Hypothalamus (tissue), 51 donors: ENCODE measurements at places on chromosomes 6 and 20.

DNA sequence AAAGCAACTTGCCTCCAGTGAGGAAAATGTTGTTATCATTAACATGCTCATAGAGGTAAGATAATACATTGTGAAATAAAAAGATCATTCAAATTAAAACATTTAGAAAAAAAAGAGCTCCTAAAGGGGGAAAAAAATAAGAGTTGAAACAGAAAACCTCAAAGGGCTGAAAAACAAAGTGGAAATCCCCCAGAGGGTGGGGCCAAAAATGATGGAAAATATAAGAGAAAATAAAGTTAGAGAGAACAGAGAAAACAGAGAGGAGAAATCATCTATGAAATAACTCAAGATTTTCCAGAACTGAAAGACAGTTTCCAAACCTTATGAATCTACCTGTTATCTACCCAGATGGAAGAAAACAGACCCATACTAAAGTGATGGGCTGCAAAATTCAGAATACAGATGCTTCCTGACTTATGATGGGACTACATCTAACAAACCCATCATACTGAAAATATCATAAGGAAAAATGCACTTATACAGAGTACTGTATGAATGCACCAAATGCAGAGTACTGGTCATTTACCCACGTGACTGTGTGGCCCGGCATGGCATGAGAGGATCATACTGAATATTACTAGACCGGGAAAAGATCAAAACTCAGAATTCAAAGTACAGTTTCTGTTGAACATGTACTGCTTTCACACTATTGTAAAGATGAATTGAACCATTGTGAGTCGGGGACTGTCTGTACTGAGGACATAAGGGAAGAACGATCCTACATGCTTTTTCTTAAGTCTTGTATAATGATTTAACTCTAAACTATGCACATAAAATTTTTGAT, 4.0 kb downstream of the ZBTB24 start:
- DNase-seq: no peak

DNA sequence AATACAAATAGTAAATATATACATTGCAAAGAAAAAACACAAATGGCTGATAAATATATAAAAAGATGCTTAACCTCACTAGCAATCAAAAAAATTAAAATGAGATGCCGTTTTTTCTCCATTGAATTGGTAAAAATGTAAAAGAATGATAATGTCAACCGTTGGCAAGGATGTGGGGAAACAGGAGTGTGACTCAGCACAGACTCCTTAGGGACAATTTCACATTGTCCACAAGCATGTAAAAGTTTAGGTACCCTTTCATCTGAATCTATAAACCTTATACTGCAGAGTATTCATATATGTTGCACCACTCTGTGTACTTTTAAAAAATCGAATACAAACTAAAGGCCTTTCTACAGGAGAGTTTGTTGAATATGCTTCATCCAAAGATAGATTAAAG, 143.1 kb upstream of the RREB1 start:
- DNase-seq: no peak

- DNase-seq: no peak
Observed at GRCh38 chr6:26012061-26012460, 49.5 kb downstream of the TRIM38 start.

DNA sequence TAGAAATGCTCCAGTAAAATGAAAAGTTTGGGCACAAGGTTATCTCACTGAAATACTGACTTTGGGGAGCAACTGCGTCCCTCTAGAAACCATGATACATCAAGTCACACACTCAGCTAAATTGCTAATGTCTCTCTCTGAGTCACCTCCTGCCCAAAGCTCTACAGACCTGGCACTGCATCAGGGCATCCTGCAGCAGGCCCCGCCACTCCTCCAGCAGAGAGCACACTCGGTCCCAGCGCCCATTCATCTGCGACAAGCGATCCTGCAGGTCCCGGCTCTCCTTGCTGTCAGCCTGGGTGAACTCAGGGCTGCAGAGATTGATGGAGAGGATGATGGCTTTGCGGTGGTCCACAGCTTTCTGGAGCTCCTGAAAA, 329.0 kb downstream of the ESR1 start:
- DNase-seq: no peak

DNA sequence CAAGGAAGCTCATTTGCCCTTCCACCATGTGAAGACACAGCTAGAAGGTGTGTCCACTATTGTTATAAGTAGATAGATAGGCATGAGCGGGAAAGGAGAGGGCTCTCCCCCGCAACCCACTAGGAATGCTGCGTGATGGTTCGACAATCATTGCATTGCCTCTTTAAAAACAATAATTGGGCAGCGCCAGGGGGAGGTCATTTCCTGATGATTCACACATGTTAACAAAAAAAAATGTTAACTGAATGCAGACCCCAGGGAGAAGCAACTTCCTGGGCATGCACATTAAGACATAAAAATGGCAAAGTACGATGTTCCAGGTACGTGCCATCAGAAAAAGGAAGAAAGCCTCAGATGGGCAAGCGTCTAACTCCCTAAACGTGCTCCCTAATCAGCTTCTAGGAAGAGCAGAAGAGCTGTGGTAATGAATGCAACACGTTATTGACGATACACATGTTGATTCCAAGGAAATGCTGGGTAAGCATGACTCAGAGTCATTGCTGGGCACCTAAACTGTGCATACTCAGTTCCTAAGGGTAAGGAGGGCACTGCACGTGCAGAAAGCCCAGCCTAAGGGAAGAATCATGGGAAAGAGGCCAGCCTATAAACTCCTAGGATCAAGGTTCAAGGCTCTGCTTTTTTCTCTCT, 113.7 kb downstream of the FAM217A start:
- DNase-seq: no peak

DNA sequence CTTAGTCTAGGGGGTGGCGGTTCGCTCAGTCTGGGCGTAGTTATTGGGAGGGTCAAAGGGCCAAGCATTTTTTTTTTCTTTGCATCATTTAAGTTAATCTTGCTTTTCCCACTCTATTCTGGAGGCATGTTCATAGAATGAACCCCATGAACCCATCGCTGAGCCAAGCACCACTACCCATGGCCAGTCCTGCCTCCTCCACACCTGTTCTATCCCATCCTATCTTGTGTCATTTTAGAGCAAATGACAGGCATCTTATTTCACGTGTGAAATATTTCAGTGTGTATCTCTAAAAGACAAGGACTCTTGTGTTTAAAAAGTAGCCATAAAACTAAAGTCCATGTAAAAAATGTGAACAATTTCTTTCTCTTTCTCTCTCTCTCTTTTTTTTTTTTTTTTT, 13.9 kb downstream of the SRC start:
- DNase-seq: no peak

DNA sequence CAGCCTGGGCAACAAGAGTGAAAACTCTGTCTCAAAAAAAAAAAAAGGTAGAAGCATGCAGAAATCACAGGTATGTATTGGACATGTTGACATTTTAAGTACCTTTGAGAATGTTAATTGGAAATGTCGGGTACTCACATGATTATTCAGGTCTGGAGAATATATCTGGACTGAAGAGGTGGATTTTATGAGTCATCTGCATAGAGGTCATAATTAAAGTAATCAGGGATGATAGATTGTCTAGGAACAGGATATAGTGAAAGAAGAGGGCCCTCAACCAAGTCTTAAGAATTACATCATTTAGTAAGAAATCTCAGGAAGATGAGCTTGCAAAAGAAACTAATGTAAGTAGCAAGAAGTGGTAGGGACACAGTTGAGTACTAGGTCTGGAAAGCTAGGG, 212.5 kb downstream of the UTRN start:
- no peak for DNase-seq

DNA sequence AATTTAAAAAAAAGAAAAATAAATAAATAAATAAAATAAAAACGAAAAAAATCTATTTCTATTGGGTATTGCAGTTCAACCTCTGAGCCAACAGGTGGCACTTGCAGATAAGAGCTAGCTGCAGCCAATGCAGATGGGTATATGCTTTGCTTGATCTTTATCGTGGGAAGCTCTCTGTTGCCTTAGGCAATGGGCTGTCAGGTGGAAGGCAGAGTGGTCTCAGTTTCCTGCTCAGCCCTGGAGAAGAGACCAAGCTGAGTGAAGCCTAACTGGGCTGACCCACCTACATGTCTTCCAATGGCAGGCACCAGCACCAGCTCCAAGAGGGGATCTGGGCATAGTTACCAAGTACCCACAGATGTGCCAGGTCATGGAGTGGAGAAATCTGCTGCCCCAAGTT, 95.0 kb downstream of the AK9 start:
- no peak for DNase-seq

- no peak for DNase-seq
Observed at GRCh38 chr6:7246401-7247178, 66.4 kb downstream of the SSR1 start.

DNA sequence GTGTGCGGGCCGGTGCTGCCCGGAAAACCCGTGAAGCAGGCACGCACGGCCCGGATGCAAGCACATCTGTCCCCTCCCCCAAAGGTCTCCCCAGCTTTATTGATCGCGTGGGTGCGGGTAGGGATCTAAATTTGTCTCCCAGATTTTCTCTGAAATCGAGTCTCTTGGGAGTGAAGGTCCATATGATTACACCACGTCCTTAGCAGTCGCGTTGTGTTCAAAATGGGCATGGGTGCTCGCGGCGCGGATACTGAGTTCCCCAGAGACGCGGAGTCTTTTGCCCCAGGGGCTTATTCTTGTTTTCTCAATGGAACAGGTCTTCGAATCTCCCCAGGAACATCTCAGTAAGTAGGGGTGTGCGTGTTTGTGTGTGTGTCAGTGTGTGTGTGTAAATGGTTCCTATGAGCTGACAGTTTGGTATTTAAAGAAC, 2.8 kb upstream of the ZNF292 start:
- DNase-seq: no peak

- no peak for DNase-seq
Observed at GRCh38 chr6:112180095-112180820, 74.1 kb downstream of the LAMA4 start.

- no peak for DNase-seq
Observed at GRCh38 chr6:139330826-139331500, 39.2 kb upstream of the TXLNB start.

- no peak for DNase-seq
Observed at GRCh38 chr6:90214461-90214860, 82.2 kb downstream of the BACH2 start.

DNA sequence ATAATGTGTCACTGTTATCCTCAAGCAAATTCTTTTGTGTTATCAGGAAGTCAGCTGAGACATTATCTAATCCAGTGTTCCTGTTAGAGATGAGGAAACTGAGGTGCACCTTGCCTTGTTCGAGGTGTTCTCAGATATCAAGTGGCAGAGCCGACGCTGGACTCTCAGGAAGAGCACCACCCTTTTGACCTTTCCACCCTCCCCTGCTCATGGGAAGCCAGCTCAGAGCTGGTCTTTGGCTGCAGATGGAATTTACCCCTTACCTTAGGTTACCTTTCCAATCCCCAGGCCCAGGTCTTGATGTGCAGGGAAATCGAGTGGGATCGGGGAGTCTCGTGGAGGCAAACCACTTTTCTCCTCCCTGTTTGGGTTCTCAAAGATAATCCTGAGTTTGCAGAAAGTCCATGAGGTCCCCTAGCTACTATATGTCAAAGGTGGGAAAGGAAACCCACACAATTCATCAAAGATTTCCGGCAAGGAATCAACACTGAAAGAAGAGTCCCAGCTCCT, 62.9 kb upstream of the PIM1 start:
- DNase-seq: no peak

- no peak for DNase-seq
Observed at GRCh38 chr6:157554747-157555146, 173.8 kb downstream of the ZDHHC14 start.

DNA sequence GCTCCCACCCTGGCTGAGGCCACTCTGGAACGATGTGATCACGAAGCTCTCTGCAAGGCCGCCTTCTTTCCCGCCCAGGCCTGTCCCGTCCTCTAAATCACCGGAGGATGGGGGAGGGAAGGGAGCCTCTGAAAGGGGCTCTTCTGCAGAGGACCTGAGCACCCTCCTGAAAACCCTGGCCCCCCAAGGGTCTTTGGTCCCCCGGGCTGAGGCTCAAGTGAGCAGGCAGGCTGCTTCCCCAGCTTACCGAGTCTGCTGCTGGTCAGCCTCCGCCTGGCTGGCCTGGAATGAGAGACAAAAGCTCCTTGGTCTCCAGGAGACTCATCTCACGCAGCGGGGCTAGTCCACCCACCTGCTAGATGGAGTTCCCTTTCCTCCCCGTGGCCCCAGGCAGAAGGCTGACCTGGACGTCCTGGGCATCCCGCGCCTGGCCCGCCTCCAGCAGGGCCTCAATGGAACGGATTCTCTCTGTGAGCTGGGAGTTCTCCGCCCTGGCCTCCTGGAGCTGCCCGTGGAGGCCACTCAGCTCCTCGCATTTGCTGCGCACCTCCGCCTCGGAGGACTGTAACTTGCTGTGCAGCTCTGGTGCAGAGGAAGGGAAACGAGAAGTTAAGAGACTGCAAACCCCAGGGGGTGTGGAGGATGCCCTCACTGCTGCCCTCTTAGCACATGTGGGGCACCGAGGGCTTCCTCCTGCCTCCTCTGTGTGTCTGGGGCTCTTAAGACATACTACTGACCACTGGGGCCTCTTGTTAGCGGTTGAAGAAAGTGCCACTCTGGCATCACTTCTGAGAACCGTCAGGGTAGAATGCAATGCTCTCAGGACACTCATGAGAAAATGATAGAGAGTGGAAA, 54.7 kb downstream of the RRBP1 start:
- no peak for DNase-seq
